Renal cortical epithelial cell (primary cell): ENCODE measurements at places on chromosomes 1 and 21.

- DNase-seq: no peak
These were observed 53.4 kb downstream of the MACO1 start for GRCh38 chr1:25484096-25484495.

GRCh38 chr1:1211541-1212441 lies 2.2 kb downstream of the TNFRSF4 start:
- DNase-seq: no peak

DNA sequence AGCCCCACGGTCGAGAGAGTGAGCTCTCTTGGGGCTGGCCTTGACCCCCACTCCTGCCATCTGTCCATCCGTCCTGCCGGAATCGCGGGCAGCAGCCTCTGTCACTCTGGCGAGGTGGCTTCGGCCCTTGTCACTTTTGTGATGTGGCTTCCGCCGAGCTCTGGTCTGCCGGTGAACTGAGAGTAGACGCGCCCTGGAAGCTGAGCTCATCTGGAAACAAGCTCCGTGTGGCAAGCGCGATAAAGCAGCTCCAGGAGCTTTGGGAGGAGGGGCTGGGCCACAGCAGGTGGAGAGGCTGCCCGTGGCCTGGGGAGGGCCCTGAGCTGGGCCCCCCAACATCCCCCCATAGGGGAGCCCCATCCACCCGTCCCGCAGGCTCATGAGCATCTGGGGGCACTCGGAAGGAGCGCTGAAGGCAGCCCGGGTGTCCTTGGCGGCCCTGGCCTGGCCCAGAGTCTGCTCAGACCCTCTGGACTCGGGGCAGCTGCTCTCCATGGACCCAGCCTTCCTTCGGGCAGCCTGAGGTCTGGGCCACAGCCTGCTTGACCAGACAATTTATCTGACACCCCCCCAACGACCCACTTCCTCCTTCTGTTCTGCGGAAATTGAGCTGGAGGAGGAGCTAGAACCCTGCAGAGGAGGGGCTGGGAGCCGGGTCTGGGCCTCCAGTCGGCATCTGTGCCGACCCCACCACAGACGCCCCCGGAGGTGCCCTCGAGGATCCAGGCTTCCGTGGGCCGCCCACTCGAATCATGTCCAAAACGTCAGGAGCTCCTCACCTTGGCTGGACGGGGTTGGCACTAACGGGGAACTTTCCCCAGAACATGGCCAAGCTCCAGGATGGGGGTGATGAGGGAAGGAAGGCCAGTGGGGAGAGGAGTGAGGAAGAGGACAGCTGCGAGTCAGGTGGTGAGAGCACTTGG lies 59.1 kb downstream of the SLC19A1 start:
- no peak for DNase-seq

DNA sequence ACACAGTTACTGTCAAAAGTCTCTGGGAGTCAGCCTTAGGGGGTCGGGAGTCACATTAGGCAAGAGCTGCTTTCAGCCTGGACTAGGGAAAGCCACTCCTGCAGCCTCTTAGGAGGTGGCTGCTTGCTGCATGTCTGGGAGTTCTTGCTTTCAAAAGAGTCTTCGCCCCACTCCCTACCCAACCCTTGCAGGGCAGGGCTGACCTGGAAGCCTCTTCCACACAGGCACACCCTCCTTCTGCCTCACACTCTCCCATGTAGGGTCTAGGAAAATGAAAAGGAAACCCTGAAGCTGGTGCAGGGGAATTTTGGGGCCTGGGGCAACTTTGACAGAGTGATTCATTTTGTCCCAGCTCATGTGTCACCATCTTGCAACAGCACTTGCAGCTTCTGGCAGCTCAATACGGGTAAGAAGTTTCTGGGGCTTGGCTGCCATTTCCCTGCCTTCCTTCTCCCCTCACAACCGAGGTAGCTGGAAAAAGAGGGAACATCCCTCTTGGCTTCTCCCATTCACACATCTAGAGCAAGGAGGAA lies 37.3 kb downstream of the KCND3 start:
- DNase-seq: no peak

DNA sequence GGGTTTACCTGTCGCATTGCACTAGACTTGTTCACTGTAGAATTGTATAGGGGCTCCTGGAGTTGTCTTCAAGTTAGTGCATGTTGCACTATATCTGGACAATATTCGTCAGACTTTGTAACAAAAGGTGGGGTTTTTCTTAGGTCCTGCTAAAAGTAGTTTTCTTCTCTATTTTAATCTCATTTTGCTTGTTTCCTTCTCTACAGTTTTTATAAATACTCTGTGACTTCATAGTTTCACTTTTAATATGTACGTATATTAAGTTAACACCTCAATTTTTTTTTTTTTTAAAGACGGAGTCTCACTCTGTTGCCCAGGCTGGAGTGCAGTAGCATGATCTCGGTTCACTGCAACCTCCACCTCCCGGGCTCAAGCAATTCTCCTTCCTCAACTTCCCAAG lies 26.5 kb upstream of the MRPS6 start:
- no peak for DNase-seq
